ENCODE measurements at places on chromosomes 4 and X. TPM values are rescaled to one million over a fixed set of nuclear protein-coding genes. Genes with fewer than 3 reads are reported as not detected.

Gene HERC6
- 4.7 TPM for total RNA-seq

Gene ATP2B3
- not detected for total RNA-seq

Gene PLAC1
- total RNA-seq: 1.6 TPM

Gene EDA
- 2.8 TPM for total RNA-seq

Gene CDS1
- total RNA-seq: 0.07 TPM

Gene HSD17B13
- total RNA-seq: 0.13 TPM

Gene TMEM255A
- not detected for total RNA-seq

Gene PHEX
- total RNA-seq: 1.1 TPM

Gene FAM53A
- 1.3 TPM for total RNA-seq

Gene FDCSP
- total RNA-seq: not detected

Gene UTP3
- total RNA-seq: 34.7 TPM

Gene INPP4B
- total RNA-seq: 2.9 TPM

Gene TRO
- 2.0 TPM for total RNA-seq

Gene IBSP
- total RNA-seq: not detected

Gene WWC2
- 49.7 TPM for total RNA-seq

Gene SERTM2
- not detected for total RNA-seq

Gene MAGED4B
- total RNA-seq: 1.2 TPM

Gene ZBTB33
- total RNA-seq: 44.4 TPM

Gene GPR50
- not detected for total RNA-seq

Gene COL25A1
- 7.8 TPM for total RNA-seq
